ENCODE measurements at places on chromosomes 4 and X.

GRCh38 chr4:115119804-115120352, 6.5 kb upstream of the NDST4 start:
- DNase-seq, result no peak

- DNase-seq, result no peak
Measured at GRCh38 chrX:137033774-137034507, at the start of gene GPR101. Gene GPR101 (minus strand): TSS chrX:137033995. CDS start chrX:137031674, 2,321 bp downstream.

DNA sequence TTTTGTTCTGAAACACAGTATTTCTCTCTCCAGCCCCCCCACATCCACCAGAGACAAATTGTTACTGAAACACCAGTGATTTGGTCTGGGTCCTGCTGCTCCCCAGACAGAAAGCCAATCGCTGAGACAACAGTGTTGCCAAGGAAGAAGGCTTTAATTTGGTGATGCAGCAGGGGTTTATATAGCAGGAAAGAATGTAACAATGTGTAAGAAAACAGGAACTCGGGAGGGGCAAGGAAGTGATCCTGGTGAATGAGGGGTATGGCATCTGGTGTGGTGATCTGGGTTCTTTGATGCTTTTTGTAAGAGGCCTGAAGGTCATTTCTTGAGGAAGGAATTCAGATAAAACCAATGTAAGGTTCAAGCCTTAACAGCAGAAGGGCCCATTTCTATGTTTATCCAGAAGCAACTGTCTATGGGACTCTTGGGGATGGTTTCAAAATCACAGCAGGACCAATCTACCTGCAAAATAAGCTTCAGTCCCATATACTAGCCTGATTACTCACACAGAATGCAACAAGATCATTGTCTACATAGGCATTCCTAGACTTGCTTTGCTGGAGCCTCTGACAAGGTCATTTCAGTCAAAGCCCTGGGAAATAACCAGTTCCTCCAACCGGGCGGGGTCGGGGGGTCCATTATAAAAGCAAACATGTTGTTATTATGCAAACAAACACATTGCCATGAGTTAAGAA, 445.2 kb upstream of the ZFP42 start:
- peak; percentile 28 for DNase-seq

- DNase-seq, result no peak
Measured at GRCh38 chr4:87823724-87824123, 9.0 kb upstream of the MEPE start.

DNA sequence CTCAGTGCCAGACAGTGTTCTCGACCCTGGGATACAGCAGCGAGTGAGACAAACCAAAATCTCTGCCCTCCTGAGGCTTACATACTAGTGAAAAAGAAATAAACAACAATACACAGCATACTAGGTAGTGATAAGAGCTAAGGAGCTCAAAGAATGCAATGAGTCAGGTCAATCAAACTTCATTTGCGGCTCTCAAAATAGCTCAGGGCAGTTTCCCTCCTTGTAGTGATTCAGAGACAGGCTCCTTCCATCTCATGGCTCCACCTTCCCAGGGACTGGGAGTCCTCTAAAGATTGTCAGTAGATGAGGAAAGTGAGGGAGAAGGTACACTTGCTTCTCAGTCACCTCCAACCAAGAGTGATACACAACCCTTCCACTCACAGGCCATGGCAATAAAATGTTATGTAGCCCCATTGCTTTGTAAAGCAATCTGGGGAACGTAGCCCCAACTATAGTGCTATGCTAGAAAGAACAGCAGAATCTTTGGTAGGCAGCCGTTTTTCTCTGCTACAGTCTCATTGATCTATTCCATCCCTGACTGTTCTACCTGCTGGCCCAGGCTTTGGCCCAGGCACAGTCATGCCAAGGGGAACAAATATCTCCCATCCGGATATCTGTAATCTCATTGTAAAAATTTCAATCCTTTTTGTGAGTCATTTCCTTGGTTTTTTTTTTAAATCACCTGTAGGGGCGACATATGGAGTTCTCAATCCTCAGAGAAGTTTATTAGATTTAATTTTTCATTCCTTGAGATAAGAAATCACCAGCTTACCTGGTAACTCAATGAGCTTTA, 183.1 kb upstream of the S100G start:
- DNase-seq, result peak; percentile 28

GRCh38 chr4:111464251-111465045, 680.8 kb upstream of the FAM241A start:
- no peak for DNase-seq

- no peak for DNase-seq
Measured at GRCh38 chr4:108783665-108784463, 21.0 kb upstream of the ETNPPL start.

GRCh38 chr4:117429506-117429905, 344.1 kb upstream of the TRAM1L1 start:
- DNase-seq, result no peak

DNA sequence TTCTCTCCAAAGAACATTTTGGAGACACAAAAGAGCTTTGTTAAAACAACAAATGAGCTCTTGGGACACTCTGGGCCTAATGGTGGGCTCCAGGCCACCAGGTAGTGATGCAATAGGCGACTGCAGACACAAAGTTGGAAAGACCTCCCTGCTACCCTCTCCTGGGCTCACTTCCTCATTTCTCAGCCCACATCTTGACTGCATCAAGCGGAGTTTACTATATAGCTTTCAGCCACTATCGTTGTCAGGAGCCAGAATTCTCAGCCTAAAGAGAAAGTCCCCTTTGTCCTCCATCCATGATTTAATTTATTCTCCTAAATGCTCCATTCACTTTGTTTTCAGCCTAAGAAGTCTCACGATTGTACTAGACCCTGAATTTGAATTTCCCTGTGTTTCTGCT, 114.9 kb downstream of the EFHC2 start:
- DNase-seq, result no peak

- DNase-seq, result no peak
Measured at GRCh38 chr4:1862055-1862911, 6.3 kb upstream of the LETM1 start.

DNA sequence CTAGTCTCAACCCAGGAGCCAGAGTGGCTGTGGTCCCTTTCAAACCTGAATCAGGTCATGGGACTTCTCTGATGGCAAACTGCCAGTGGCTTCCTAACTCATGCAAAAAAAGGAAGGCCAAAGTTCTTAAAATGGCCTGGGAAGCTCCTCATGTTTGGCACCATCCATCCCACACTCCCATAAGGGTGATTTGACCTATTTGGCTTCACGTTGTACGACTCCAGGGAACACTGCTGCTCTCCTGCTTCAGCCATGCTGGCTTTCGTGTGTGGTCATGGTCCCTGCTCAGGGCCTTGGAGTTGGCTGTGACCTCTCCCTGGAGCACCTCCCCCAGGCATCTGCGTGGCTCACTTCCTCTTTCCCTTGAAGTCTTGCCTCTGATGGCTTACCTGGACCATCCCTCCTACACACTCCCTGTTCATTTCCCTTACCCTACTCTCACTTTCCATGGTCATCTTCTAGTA, 12.8 kb upstream of the TMSB4X start:
- DNase-seq, result no peak

GRCh38 chr4:176780995-176781738, 11.6 kb downstream of the VEGFC start:
- no peak for DNase-seq

GRCh38 chrX:23118890-23119527, 119.2 kb downstream of the DDX53 start:
- no peak for DNase-seq

GRCh38 chr4:957581-958313, 15.6 kb downstream of the DGKQ start:
- DNase-seq, result no peak

DNA sequence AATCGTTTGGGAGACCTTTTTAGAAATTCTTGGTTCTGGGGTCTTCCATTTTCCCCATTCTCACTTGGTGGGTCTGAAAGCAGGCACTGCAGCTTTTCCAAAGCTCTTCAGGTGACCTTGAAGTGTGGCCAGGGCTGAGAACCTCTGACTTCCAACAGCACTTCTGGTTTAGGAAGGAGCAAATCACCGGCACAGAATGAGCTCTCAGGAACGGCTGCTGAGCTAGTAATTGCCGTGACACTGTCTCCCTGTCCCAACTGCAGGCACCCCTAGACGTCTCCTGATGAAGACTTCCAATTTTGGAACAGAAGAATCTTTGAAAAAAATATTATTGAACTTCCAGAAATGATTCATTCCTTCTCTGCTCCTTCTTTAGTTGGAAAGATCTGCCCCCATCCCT, 31.3 kb downstream of the CD38 start:
- no peak for DNase-seq

- DNase-seq, result no peak
Measured at GRCh38 chrX:1072637-1073377, 139.6 kb downstream of the CRLF2 start.

DNA sequence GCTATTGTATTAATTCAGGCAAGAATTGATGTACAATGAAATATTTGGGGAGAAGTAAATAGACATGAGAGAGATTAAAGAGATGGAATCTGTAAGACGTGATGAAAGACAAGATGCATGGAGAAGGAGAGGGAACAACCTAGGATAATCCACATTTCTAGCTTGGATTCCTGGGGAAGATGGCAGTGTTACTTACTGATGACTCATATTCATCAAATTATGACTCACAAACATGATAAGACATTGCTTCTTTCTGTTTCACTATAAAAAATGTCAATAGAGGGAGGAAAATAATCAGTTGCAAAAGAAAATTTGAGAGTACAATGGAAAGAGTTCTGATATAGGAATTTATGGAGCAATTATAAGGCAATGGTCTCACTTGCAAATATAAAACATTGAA, 104.1 kb upstream of the BMP3 start:
- DNase-seq, result no peak

GRCh38 chr4:95000076-95000648, 242.4 kb downstream of the BMPR1B start:
- no peak for DNase-seq

DNA sequence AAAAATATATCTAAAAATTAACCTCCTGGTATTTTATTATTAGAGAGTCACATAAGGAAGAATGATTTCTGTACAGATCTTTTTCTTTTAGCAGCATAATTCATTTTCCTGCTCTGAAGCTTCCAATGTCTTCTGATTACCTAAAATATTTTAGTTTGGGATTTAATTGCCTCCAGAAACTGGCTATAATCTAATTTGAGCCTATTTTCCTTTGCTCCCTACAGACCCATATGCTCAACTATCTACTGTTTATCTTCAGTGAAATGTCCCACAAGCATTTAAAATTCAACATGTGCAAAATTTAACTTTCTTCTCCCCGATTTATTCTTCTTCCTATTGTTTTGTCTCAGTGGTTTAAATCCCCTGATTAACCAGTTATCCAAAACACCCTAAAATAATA, 29.1 kb downstream of the NPY2R start:
- no peak for DNase-seq

DNA sequence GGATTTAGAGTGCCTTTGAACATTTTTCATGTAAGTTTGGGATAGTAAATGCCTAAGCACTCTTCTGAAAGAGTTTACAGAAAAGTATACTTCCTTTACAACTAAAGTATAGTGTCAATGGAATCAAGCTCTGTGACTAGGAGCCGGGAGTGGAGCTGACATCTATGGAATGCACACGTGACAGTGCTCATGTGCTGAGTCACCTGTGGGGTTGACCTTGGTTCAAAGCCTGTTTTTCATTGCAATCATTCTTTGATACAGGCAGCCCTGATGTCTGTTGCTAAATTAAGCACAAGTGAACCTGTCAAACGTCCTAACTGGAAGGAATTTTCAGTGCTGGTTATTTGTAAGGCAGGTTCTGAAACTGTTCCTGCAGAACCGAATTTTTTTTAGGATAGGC, 82.5 kb downstream of the GPAT3 start:
- DNase-seq, result peak; percentile 60

DNA sequence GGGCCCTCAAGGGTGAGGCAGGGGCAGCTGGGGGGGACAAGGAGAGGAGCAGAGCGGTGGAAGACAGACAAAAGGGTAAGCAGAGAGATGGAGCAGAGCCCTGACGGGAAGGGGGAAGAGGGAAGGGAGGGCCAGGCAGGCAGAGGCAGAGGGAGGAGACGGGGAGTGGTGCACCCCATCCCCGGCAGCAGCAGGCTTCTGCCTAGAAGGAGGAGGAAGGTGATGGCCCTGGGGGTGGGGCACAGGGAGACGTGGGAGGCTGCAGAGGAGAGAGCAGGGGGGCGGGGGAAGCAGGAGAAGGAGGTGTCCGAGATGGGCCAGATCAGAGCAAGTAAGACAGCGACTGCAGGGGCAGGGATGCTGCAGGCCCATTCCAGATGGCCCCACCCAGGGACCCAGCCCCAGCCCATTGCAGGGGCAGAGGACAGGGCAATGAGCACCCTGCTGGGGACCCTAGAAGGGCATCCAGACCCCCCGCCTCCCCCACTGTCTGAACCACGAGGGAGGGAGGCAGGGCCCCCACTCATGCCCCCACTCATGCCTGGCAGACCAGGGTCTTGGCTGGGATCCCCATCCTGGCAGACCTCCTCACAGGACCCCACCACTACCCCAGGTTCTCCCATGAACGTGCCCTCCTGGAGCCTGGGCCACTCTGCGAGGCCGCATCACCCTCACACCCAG, 2.7 kb downstream of the L1CAM start:
- DNase-seq, result no peak

DNA sequence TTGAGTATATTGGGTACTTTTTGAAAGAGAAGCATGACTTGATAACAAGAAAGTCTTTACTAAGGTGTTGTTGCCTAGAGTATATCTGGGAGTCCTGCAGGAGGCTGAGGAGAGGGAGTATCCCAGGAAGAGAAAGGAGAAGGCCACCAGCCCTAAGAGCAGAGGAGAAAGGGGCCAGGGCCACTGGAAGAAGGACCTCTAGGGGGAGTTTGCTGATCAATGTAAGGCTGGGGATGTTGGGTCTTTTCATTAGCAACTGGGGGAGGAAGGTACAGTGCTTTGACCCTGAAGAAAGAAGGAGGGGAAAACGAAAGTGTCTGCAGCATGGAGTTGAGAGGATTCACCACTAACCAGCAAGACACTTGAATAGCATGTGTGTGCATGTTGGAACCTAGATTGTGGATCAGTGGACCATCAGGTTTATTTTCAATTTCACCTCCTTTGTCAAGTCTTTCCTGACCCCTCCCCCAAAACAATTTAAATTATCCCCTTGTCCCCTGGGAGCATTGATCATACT, 4.5 kb downstream of the SMIM9 start:
- DNase-seq, result no peak

DNA sequence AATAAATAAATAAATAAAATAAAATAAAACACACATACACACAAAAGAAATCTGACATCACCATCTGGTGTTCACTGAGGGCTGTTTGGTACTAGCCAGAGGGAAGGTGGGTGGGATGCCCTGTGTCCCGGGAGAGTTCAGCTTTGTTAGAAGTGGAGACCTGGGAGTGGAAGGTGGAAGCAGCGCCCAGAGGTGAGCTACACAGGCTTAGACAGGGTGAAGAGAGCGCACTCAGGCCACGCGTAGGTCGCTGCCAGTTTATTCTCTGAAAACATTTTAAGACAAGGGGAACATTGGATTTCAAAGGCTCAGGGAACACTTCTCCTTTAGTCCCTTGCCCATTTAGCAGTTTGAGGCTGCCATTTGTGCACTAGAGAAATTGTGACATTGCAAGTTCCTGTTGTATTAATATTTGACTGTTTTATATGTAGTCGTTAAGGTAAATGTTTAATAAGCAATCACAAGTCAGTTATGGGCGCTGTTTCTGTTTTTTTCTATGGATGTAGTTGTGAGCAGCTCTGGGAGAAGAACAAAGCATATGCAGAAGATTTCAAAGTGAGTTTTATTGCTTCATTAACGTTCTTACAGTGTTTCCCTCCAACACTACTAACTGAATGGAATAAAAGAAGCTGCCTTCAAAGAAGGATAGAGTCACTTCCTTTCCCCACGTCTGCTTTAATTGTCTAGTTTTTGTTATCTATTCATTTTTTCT, 405.5 kb upstream of the NR3C2 start:
- no peak for DNase-seq

GRCh38 chr4:101400096-101400495, 52.8 kb upstream of the PPP3CA start:
- peak; percentile 78 for DNase-seq

Data from brain microvascular endothelial cell (primary cell).